ENCODE measurements at places on chromosomes 1 and 21. TPM values are rescaled to one million over a fixed set of nuclear protein-coding genes. Genes with fewer than 3 reads are reported as not detected.

DNA sequence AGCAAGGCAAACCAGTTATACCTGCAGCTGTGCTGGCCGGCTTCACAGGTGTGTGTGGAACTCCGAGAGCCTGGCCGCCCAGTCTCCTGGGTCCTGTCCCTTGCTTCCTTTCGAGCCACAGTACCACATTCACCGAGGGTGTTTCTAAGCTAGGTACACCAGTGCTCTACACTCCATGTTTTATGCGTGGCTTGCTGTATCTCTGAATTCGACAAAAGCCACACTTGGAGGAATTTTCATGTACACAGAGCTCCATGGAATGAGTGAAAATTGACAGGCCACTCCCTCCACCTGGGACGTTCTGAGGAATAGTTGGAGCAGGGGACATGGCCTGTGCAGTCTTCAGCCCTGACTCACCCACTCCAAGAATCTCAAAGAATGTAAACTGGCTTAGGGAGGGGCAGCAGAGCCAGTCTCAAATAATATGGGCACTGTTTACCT, 14.0 kb downstream of the ETS2 start:
- no peak for DNase-seq

DNA sequence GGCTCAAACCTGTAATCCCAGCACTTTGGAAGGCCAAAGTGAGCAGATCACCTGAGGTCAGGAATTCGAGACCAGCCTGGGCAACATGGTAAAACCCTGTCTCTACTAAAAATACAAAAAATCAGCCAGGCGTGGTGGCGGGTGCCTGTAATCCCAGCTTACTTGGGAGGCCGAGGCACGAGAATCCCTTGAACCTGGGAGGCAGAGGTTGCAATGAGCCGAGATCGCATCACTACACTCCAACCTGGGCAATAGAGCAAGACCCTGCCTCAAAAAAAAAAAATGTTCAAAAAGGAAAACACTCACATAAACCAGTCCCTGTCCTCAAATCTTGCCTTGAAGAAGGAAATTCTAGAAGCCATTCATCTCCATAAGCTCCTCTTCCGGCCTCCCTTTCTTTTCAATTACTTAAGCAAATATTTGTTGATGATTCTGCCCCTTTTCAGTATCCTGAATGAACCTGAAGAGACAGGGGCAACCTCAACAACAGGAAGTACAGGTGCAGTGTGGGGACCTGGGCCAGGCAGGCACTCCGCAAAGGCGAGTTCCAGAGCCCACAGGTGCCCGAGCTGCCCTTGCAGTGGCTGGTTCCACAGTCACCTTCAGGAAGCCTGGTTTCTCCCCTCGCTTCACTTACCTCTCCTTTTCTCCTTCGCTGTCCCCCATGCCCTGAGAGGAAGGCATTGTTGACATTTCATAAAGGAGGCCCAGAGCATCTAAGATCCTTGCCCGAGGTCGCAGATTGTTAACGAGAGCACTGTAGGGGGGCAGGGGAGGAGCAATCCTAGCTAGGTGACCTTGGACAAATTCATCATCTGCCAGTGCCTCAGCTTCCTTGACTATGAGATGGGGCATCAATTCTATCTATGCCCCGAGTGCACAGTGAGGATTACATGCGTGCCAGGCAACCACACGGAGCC, 8.9 kb upstream of the LEFTY1 start:
- no peak for DNase-seq

DNA sequence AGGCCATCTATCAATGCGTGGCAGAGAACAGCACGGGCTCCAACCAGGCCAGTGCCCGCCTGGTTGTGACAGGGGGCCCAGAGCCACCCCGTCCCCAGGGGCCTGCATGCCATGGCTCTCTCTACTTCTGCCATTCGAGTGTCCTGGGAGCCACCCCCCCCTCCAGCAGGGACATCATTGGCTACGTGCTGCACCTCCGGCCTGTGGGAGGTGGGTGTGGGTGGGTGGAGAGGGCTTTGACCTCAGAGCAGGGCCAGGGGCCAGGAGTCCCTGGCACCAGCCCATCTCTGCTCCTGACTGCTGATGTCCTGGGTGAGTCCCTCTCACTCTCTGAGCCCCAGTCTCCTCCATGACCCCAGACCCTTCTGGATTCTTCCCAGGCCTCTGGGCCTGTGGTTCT, 25.3 kb downstream of the SLC27A3 start:
- DNase-seq: no peak

- no peak for DNase-seq
These were observed 27.9 kb downstream of the OVAAL start for GRCh38 chr1:180586671-180587155.

- DNase-seq: no peak
These were observed 127.1 kb upstream of the GADD45A start for GRCh38 chr1:67557696-67558448.

DNA sequence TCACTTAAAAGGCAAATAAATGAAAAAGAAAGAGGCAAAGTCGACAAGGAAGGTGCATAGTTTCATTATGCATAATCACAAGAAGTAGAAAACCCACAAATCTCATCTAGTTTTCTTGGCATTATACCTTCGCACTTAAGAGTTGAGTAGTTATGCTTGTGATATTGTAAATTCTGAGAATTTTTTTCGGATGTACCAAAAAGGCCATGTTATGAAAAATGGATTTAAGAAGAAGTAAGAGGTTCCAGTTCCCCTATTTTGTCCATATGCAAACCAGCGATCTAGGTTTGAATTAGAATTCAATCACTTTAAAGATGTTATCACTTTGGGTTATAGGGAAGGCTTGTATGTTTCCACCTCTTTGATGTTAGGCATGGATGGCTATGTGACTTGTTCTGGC, 7.9 kb upstream of the ERICH3 start:
- DNase-seq: no peak

LYPD8 gene
- not detected for polyA plus RNA-seq

LCE2B gene
- polyA plus RNA-seq: not detected

DNA sequence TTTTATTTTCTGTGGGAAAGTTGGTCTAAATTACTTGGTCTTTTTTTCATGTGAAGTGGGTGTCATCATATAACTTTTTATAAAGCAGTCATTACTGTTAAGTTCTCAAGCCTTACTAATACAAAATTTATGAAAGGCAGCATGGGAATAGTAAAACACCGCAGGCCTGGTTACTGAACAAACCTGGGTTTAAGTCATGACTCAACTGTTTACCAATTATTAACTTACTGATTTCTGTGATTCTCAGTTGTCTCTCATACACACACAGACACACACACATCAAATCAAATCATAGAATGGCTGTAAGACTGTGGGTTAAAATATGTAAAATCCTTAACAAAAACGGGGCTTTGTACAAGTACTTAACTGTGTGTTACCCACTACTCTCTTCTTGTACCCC, 14.6 kb downstream of the MAEL start:
- DNase-seq: no peak

DNA sequence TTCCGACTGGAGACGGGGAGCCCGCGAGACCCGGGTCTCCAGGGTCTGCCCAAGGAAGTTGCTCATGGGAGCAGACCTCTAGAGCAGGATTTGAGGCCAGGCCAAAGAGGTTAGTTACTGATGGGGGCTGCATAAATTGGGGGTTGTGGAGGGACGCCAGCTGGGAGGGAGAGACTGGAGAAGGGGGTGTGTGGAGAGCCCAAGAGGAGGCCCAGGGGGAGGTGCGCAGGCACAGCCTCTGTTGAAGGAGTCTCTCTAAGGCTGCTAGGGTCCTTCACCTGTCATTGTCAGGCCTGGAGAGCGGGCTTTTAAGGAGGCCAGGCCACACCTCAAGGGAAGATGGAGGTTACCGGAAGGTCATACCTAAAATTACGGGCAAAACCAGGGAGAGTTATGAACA, 363 bp downstream of the PLA2G5 start:
- DNase-seq: no peak

DNA sequence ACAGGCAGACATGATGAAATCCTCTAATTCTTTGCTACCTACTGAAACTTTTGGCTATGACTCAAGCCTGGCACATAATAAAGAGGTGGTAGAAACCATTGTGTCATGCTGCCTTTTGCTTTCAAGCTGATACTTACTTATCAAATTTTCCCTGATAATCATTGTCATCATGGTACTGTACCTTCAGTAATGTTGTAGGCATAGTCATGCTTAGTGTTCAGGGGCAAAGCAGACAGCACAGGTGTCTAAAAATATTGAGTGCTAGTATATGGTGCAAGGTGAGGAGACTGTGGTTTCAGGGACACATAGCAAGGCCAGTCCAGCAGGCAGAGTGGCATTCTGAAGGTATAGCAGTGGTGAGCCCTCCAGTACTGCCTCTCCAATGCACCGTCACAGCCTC, 226.9 kb upstream of the DEPDC1 start:
- DNase-seq: no peak

GRCh38 chr1:70847013-70847412, 200.6 kb downstream of the PTGER3 start:
- peak; percentile 36 for DNase-seq

- DNase-seq: no peak
These were observed 7.3 kb downstream of the KIAA2013 start for GRCh38 chr1:11918799-11919519.

- no peak for DNase-seq
These were observed 42.8 kb downstream of the CLDN14 start for GRCh38 chr21:36436829-36437744.

DNA sequence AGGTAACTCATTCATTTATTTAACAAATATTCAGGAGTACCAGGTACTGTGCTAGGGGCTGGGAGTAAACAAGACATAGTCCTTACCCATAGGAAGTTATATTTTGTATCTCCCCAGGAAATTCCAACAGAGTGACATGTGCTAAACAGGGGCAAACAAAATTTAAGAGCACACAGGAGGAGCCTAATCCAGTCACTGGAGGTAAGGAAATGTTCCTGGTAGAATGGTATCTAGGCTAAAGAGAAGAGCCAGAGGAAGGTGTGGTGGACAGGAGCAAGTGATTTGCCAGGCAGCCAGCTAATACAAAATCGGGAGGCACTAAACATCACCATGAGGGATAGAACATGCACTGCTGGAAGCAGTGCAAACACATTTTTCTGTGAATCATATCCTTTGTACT, 10.4 kb downstream of the TEX38 start:
- no peak for DNase-seq

PTPN22 gene
- polyA plus RNA-seq: not detected

GRCh38 chr1:169733924-169734323, at the start of gene SELE:
SELE (minus strand) TSS chr1:169734079; CDS start chr1:169733612, 467 bp downstream.
- no peak for DNase-seq

DNA sequence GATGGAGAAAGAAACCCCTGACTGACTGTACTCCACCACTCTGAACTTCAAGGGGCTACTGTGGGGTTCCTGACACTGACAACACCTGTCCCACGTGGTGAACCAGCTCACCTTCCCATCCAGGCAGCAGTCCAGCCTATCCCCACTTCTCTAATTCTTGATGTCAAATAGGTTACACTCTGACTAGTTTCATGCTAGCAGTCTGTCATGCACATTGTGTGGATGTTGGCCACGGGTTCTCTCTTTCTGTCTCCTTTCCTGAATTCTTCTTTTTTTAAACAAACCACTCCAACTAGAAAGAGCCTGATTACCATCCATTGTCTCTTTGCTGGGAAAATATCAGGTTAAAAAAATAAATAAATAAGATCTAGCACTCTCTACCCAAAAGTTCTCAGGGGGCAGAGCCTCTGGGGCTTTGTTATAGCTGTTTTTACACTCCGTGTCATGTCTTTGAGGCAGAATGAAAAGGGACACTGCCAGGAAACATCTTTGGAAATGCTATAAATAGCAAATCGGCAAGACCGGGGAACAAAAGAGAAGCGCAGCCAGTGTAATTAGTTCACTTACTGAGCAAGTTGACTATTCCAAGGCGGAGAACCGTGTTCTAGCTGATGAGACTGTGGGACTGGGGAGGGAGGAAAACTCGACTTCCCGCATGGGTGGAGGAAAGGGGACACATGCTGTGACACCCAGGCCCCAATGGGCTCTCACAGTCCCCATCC, 356.1 kb downstream of the OMA1 start:
- DNase-seq: no peak

- no peak for DNase-seq
These were observed 344.5 kb downstream of the SMYD3 start for GRCh38 chr1:246162560-246162959.

GRCh38 chr1:40860706-40861223, 1.4 kb downstream of the CITED4 start:
- peak; percentile 35 for DNase-seq

VHLL gene
- polyA plus RNA-seq: not detected

TTC22 gene
- not detected for polyA plus RNA-seq

THEM4 gene
- 42.6 TPM for polyA plus RNA-seq

GRCh38 chr1:22045604-22046228, 6.8 kb upstream of the CDC42 start:
- no peak for DNase-seq

LAMC2 gene
- 0.36 TPM for polyA plus RNA-seq

DNA sequence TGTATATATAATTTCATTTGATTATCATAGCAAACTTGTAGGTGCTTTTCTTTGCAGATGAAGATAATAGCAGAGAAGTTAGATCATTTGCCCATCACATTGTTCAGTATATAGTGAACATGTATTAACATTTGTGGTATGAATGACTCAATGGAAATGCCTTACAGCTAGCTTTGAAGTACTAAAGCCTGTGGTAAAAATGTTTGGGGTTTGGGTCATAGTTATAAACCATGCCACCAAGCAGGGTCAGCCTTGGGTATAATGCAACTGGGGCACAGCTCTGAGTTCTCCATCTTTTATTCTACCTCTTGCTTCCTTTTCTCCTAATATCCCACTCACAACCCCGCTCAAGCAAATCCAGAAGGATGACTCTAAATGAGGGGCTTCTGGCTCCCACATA, 141.6 kb downstream of the KCNT2 start:
- DNase-seq: no peak

GRCh38 chr21:31193761-31194160, 150.3 kb downstream of the TIAM1 start:
- no peak for DNase-seq

Data from cardiac muscle cell (in vitro differentiated cells and primary cell).